ENCODE measurements at places on chromosomes 16 and 17.

GRCh38 chr17:77424585-77425344 is 284.0 kb downstream of the SEC14L1 start:
- peak; percentile 55 for DNase-seq

- no peak for DNase-seq
Measured at GRCh38 chr17:16358394-16358793, 5.1 kb upstream of the CENPV start.

GRCh38 chr17:11205659-11206058 is 35.4 kb upstream of the SHISA6 start:
- no peak for DNase-seq

DNA sequence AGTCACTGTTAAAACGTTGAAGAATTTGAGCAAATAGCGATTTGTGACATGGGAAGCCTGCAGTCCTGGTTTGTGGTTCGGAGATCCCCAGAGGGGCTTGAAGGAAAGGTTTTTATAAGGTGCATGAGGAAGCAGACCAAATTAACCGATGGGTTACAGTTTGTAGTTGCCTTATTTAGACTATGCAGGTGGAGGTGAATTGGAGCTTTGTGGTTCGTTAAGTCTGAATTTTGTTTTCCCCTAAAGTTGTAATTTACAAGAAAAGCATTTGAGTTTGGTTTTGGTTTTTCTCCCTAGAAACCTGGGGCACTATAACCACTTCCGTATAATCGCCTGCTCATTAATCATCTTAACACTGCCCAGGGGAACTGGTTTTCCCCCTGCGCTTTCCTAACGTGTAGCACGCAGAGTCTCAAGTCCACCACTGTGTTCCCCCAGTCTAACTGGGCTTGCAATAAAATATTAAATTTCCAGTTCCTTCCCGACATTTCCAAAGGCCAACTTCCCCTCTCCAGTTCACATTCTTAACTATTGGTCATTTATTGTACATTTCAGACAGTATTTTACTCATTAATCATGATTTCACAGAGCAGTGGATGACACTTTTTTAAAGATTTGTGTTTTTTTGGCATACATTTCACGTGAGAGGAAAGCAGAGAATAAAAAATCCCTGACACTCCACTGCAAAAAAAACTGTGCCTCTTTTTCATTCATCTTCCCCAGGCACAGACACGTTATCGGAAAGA is 932 bp downstream of the ZNF267 start:
- no peak for DNase-seq

DNA sequence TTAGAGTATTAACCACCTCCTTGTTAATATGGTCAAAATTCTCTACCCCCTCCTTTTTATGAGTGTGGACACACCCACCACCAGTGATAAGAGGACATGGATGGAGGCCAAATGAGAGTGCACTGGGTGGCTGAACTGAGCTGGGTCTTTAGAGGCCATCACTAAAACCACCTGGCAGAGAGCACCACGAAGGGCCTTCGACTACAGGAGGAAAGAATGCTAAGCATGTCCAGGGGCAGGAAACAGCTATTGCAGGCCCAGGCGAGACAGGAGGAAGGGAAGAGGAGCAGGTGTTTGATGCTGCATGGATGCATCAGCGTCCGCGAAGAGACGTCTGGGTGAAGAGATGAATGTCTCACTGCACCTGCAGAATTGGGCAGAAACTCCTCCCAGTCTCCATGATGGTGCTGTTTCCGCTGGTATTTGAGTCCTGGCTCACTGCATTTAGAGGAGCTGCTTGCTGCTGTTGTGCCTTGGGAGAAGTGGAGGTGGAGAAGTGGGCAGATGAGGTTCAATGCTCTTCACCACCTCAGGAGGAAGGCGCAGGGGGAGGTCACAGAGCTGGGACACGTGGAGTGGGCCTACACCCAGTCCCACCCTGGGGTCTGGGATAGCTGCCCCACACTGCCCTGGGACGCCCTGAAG is 33.2 kb downstream of the SPHK1 start:
- no peak for DNase-seq

All from endothelial cell (in vitro differentiated cells).